ENCODE measurements at places on chromosomes 5 and 9.

GRCh38 chr5:143582869-143583268 is 179.4 kb upstream of the NR3C1 start:
- no peak for DNase-seq

DNA sequence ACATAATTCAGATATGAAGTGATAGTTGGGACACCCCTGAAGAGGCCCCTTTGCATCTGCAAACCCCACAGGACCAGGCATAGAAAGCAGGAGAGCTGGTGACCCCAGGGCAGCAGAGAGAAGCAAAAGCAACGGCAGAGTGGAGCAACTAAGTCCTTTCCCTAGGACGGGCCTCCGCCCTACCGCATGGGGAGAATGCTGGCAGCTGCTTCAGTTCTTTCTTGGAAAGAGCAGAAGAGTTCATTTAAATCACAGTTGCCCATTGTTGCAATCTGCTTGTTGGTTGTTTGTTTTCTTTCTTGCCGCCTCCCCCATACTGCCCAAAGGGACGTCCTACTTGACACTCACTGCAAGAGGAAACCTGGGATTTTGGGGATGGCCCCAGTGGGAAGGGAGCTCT is 126.2 kb downstream of the ADAMTS16 start:
- no peak for DNase-seq

DNA sequence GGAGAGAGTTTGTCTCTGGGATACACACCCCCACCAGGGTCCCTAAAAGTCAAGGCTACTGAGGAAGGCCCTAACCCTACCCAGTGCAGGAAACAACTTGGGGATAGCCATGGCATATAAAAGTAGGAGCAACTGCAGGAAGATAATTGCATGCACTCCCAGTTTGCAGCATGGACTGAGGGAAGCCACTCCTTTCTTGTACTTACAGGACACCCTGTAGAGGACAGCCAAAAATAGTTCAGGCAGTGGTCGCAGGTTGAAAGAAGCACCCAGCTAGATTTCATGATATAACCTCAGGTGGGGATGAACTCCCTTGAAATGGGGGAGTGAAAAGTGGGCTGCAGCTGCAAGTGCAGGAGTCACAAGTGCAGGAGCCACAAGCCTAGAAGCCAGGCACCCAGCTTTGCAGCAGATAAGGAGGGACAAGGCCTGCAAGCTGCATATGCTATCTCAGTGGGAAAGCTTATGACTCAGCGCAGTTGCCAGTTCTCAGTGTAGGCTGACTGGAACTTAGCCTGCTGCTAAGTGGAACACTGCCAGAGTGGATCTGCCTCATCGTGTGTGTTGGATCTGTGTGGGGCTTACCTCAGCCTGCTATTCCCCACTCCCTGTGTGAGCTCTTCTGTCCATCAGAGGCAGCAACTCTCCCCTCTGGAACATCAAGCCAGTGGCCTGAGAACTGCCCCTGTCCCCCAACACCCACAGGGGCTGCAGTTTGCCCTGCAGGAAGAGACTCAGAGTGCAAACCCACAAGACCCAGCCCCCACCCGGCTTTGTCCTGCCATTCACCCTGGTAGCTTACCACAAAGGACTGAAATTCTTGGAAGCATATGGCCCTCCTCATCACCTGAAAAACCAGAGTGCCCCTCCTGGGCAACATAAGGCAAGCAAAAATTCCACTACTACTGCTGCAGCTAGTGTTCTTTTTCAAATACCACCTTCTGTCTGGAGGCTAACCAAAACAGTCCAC is 42.7 kb downstream of the CYLC2 start:
- DNase-seq, result no peak

DNA sequence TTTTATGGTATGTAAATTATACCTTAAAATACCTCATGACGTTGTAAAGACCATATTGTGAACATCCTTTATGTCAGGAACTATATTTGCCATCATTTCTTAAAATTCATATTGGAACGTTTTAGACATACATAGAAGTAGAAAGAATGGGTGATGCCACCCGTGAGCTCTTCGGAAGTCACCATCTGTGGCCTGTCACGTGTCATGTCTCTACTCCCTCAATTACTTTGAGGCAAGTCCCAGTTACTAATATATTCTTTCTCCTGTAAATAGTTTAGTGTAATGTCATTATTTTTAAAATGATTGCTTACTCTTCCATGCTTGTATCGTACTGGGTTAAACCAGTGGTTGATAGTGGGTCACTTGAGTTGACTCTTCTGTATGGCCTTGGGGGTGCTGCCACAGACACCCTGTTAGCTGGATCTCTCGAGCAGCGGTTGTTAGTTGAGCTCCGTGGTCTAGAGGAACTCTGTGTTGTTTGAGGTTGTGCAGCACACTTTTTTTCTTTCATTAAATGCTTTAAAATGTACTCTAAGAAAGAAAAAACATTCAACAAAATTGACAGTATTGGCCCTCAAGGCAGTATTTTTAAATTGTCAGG is 66.2 kb downstream of the TRIO start:
- no peak for DNase-seq

DNA sequence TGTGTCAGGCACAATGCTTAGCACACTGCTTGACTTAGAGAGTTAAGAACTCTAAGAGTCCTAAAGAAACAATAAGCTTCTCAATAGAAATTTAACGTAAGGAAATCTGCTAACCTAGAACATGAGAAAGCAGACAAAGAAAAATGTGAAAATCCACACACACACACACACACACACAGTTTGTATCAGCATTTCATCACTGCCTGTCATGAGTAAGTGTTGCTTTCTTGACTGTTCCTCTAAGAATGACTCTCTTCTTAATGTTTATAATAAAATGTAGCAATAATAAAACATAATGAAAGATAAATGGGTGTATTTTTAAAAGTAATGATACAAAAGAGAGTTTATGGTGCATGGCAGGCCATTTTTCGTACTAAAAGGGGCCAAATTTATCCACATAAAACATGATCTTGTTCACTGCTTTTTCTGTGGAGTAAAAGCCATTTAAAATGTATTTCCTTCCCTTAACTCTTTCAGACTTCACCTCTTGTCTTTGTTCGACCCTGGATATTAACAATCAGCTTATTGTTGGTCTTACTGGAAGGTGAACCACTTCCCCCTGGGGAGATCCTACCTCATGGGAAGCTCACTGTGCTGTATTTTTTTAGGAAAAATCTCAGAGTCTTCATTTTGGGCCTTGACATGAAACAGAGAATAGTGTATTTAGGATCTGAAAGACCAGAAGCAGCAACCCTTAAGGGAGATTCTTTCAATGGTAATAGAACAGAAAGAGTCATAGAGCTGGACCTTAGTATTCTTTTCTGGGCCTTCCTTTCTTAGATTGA is 107.3 kb upstream of the ANKRD55 start:
- DNase-seq, result no peak

- no peak for DNase-seq
Measured at GRCh38 chr5:153122403-153122802, 368.1 kb upstream of the GRIA1 start.

GRCh38 chr9:28539434-28540070 is 966.3 kb upstream of the C9orf72 start:
- DNase-seq, result no peak

- DNase-seq, result no peak
Measured at GRCh38 chr9:7592321-7593316, 207.0 kb downstream of the DMAC1 start.

GRCh38 chr9:34459356-34459755 is 751 bp downstream of the DNAI1 start:
- no peak for DNase-seq

GRCh38 chr9:106689089-106689488 is 173.9 kb upstream of the ZNF462 start:
- no peak for DNase-seq

GRCh38 chr5:62273687-62274086 is 32.3 kb upstream of the KIF2A start:
- no peak for DNase-seq

DNA sequence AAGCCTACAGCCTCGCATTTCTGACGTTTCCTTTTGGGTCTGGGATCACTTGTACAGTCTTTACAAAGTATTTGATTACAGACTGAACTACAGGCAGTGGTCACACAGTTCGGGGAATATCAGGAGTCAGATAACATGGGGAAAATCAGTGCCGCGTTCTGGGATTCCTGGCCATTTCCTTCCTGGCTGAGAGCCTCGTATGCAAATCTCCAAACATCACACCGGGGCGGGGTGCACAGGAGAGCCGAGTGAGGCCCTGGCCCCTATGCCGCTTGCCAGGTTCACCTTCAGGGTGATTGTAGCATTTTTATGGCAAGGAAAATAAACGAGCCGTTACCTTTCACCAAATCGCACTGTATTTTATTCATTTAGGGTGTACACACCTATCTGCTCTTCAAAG is 29.6 kb upstream of the SLC9A3 start:
- no peak for DNase-seq

GRCh38 chr9:91103931-91104330 is 257.8 kb downstream of the AUH start:
- no peak for DNase-seq

GRCh38 chr5:74239261-74239660 is 401.3 kb downstream of the ENC1 start:
- DNase-seq, result no peak

DNA sequence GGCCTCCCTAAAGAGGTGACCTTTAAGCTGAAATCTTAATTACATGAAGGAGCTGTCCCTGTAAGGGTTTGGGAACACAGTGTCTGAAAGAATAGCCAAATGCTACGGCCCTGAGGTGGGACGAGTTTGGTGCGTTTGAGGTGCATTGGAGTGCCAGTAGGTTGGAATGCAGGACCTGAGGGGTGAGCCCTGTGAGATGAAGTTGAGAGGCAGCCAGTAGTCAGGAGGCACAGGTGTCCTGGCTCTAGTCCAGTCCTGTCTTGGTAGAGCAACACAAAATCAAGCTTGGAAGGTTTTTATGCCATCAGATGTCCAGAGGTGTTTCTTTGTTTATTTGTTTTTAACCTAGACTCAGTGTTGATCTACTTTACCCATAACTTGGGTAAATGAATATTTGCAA is 108.5 kb downstream of the ARHGAP26 start:
- no peak for DNase-seq

- no peak for DNase-seq
Measured at GRCh38 chr5:140248414-140248813, 54.5 kb downstream of the PFDN1 start.

DNA sequence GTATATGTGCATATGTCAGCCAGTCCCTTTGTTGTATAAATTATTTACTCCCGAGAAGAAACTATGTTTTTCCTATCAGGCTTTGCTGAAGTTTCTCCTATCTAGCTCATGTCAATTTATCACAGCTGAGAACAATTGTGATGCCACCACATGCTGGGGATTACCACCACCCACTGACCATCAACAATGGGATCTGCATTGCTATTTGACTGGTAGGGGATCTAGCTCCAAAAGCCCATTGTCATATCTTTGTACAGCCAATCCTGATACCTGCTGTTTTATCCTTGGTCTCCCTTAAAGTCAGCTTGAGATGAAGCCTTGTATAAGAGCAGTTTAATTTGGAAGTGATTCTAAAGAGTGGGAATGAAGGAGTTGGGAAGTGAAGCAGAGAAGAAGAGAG is 53.9 kb upstream of the KCNN2 start:
- DNase-seq, result no peak

DNA sequence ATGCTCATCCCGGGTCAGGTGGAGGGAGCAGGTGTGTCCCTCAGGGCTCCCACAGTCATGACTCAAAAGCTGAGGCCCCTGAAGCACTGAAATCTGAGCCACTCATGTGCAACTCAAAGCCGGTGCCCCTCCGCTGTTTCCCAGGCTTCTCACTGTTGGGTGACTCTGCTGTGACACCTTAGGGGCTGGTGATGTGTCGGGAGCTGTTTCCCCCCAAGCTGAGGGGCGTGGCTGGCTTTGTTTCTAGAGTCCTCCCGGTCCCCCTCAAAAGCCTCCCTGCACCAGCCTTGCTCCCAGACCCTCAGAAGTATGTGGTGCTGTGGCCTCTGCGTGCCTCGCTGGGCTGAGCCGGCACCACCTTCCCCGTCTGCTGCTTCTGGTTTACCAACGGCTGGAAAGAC is 39.7 kb downstream of the PLPP7 start:
- DNase-seq, result no peak

GRCh38 chr5:159951387-159951786 is 35.1 kb downstream of the ADRA1B start:
- DNase-seq, result no peak

- no peak for DNase-seq
Measured at GRCh38 chr5:170161069-170161468, 55.4 kb downstream of the FOXI1 start.

GRCh38 chr9:115103746-115104477 is 14.0 kb downstream of the TNC start:
- no peak for DNase-seq

DNA sequence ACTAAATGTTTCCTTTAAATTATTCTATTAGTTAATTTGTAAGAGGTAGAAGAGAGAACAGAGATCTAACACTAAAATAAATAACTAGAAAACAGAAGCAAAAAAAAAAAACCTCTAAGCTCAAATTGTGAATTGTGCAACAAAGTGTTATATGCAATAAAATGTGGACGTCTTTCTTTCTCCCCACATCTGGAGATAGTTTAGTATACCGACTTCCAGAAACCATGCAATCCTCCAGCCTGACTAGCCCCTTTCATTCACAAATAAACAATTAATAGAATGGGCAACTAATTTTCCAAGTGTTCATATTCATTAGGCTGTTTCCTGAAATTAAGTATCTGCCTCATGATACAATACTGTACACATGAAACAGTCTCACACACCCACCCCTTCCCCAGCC is 258.5 kb downstream of the BNC2 start:
- DNase-seq, result no peak

GRCh38 chr5:17402289-17403121 is 95.5 kb upstream of the TAF11L2 start:
- no peak for DNase-seq

GRCh38 chr5:54867310-54867944 is 118.0 kb downstream of the ESM1 start:
- no peak for DNase-seq

- no peak for DNase-seq
Measured at GRCh38 chr5:158914008-158915000, 185.4 kb downstream of the EBF1 start.

GRCh38 chr9:126783949-126784348 is 20.9 kb upstream of the ZBTB43 start:
- DNase-seq, result no peak

GRCh38 chr5:171926311-171926710 is 80.1 kb downstream of the FBXW11 start:
- DNase-seq, result no peak
